ENCODE measurements at places on chromosomes 1 and 21.

- no peak for DNase-seq
Measured at GRCh38 chr21:25568246-25568645, 39.0 kb downstream of the MRPL39 start.

GRCh38 chr1:160538985-160539651 is 16.1 kb upstream of the SLAMF6 start:
- DNase-seq = no peak

DNA sequence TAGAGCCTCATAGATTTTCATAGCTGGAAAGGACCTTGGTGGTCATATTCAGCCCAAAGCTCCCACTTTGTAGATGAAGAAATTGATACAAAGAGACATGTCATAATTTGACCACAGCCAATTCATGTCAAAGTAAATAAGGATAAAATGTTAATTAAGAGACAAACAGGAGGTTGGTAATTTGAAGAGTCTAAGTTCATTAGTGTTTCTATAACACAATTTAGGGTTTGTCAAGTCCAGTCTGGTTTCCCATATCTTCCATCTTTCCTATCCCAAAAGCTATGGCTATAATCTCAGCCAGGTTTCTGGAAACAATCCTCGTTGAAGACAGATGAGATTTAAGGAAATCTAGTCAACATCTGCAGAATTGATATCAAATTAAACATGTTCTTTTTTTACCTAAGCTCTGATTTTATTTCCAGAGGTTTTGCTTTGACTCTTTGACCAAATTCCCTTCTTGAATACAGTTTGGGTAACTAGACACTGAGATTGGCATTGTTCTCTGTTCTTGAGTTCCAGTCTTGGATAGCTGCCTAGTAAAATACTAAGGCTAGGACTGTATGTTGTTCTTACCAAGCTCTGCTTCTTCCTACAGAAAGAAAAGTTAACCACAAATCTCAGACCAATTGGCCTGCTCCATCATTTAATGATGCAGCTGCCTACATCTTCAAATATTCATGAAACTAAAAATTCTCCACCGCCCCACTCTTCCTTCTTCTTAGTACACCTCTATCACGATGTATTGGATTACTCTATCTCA is 62.0 kb downstream of the SLC44A5 start:
- DNase-seq = no peak

GRCh38 chr1:182149411-182149965 is 88.0 kb upstream of the ZNF648 start:
- DNase-seq = no peak

All from SK-N-SH (cell line).